NCI-H2107 (cell line): ENCODE measurements at places on chromosomes 11 and 22.

DNA sequence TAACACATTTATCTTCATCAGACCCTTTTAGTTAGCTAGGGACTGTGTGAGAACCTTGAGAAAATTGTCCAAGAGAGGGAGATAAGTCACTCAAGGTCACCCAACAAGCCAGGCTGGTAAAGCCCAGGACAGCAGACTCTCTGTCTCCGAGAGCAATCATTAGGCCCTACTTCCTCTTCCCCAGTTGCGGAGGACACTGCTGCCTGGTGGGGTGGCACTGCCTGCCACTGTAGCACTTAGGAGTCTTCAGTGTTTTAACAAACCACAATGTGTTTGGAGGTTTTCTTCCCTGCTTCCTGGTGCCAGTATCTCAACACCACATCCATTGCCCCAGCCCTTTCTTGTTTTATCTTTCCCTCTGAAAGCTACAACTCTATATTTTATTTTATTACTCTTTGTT is 132.1 kb upstream of the LDLRAD3 start:
- DNase-seq: no peak

DNA sequence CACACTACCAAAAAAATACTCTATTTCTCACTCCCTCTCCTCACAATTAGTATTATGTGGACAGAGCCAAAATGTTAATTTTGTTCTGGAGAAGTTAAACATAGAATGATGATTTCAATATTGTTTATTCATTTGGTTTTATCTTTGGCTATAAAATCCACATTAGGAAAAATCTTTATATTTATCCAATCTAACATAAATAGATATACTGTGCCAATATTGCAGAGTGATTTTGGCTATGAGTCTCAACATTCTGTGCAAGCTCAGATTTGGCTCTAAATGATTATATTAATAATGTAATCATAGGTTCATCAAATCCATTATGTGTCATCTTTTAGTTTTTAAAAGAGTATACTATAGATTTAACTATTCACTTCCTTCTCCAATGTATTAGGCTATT is 667.5 kb upstream of the CHORDC1 start:
- no peak for DNase-seq

DNA sequence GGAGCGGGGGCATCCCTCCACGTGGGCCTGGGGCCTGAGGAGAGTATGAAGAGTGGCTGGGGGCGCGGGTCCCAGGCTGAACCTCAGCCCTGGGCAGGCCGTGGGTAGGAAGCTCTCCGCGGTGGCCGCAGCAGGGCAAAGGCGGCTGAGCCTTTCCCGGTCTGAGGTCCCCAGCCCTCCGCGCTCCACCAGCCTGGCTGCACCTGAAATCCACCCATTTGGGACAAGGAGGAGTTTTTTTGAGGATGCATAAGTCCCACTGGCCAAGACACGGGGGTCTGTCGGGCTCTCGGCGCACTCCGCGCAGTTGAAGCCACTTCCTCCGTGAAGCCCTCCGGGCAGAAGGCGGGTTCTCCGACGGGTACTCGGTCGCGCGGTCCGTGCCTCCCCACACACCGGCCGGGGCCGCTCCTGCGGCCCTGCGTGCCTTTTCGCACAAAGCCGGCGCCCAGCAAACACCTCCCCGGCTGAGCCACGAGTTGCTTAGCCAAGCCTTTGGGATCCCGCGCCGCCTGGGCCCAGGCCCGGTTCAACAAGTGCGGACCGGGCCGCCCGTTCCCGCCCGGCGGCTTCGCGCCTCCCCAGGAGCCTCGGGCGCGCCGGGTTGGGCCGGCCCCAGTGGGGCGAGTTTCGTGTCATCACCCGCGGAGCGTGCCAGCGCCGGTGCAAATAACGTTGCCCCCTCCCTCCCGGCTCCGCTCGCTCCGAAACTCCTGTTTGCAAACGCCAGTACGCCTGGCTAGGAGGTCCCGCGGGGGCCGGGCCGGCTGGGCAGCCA is 666 bp upstream of the OVOL1 start:
- no peak for DNase-seq

- DNase-seq: no peak
Measured at GRCh38 chr11:129694538-129694937, 121.1 kb upstream of the TMEM45B start.

DNA sequence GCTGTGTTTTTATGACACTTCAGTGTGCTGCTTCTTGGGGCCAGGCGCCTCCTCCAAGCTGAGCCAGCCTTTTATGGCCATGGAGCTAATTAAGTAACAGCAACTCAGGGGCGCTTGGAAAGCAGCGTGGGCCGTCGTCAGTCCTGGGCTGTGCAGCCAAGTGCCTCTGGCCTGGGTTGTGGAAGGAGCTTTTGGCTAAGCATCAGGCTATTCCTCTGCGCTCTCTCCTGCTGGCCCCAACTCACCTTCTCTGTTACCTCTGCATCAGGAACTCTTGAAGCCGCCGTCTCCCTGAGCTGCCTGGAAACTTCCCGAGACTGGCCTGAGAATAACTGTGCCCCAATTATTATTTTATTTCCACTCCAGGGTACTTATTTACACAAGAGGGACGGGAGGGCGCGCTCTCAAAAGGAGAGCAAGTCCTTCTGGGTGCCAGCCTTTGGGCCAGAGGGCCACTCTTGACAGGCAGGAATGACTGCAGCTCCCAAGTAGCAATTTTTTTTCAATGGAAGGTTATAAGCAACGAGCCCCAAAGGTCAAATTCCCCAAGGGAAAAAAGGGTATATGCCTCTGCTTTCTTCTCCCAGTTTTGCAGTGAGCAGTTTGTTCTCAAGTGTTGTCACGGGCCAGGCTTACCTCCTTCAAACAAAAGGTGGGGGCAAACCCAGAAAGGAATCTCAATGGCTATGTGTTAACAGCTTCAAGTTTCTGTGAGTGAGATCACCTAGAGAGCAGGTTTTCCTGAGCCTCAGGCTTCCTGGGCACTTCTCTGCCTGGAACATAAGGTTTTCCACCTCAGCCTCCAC is 38.5 kb upstream of the NAV2 start:
- DNase-seq: no peak

- no peak for DNase-seq
Measured at GRCh38 chr22:39960791-39961746, 872 bp downstream of the TMA7B start.

GRCh38 chr11:128843198-128843785 is 23.8 kb downstream of the KCNJ1 start:
- DNase-seq: no peak

GRCh38 chr11:30902929-30903328 is 316.8 kb upstream of the MPPED2 start:
- DNase-seq: no peak

GRCh38 chr11:43819926-43820325 is 60.7 kb upstream of the ALKBH3 start:
- DNase-seq: no peak

DNA sequence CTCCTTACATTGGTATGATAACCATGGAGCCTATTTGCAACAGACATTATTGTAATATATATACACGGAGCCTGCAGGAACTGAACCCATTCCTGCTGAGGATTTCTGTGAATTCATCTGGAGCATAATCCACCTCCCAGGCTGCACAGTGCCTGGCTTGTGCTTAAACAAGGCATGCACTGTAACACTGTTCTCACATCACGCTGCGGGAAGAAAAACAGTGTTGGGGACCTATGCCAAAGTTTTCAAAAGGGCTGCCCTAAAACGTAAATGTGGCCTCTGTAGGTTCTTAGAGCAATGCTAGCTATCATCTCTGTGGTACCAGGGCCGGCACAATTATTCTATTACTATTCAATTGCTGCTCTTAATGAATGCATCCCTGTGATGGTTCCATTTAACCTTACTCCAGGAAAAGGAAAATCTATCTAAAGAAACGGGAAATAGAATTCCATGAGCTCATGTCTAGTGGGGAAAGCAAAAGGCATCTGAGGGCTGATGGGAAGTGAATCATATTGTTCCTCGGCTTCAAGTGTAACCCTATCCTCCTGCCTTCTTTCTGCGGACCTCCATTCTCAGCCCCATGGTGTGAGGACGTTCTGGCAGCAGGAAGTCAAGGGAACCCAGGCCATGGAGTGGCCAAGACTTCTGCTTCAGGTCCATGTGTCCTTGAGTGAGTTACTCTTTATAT is 525.5 kb downstream of the SOX6 start:
- DNase-seq: no peak

GRCh38 chr11:59429924-59430516 is 3.8 kb upstream of the OR5A2 start:
- no peak for DNase-seq

- no peak for DNase-seq
Measured at GRCh38 chr11:1773131-1773993, 9.6 kb upstream of the CTSD start.

DNA sequence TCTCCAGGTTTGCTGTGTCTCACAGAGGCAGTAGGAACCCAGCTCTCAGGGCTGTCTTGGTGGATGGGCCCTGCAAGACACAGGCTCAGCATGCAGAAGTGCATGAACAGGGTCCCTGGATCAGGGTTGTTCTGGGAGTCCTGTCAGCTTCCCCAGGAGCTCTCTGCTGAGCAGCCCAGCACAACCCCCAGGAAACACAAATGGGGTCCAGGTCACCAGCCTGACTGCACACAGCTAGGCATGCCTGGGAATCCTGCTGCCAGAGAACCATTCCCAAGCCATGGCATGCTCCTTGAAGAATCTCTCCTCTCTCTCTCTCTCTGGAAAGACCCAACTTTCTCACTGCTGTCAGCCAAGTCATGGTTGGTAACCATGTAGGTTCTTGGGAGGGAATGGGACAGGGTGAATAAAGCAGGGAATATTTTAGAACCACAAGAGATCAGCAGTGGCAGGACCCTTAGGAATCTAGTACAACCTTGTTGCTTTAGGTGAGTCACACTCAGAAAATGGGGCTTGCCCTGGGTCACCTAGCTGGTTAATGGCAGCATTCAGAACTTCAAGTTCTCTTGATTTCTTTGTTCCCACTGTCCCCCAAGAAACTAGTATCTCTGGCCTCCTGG is 21.4 kb downstream of the TUB start:
- no peak for DNase-seq

DNA sequence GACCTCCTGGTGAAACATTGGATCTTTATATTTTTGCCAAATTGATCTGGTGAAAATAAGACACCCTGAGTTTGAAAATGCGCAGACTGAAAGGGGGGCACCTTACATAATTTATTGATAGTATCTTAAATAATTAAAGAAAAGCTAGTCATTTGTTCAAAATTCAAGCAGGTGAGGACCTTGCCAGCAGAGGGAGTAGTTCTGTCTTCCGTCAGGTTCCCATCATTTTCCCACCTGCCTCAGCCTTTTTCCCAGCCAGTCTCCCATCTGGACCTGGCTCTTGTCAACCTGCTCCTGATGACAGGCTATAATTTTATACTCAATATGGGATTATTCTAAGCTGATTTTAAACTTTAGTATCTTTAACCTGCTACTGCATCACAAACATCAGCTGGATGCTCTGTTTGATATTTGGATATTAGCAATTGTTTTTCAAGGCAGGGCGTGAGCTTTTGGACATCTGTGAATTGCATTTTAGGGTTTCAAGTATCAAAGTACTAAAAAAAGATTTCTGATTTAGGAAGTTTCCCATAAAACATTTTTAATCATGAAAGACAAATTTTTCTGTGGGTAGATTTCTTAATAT is 132.0 kb downstream of the ELP4 start:
- peak; percentile 4 for DNase-seq

GRCh38 chr11:34823639-34824038 is 92.5 kb downstream of the APIP start:
- no peak for DNase-seq

DNA sequence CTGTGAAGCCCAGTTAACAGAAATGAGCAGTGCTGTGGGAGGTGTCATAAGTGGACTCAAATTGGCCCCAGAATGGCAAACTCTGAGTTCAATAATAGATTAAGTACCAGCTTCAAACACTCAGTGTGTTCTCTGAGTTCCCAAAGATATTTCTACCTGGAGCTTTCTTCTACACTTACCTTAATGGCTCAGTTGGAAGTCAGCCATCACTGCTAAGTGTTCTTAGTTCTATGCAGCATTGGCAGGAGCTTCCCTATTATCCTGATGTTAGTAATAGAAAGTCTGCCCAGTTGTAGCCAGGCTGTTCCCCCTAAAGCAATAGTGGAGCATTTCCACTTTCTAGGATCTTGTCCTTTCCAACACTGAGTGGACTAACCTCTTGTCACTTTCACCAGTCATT is 9.7 kb upstream of the PIK3IP1 start:
- DNase-seq: peak; percentile 19
